ENCODE measurements at places on chromosomes 2 and 18.
A peak's percentile ranks its signal among the peaks of the same experiment; 100 is the strongest.

- no peak for DNase-seq
Measured at GRCh38 chr2:84958135-84959059, 12.6 kb upstream of the KCMF1 start.

DNA sequence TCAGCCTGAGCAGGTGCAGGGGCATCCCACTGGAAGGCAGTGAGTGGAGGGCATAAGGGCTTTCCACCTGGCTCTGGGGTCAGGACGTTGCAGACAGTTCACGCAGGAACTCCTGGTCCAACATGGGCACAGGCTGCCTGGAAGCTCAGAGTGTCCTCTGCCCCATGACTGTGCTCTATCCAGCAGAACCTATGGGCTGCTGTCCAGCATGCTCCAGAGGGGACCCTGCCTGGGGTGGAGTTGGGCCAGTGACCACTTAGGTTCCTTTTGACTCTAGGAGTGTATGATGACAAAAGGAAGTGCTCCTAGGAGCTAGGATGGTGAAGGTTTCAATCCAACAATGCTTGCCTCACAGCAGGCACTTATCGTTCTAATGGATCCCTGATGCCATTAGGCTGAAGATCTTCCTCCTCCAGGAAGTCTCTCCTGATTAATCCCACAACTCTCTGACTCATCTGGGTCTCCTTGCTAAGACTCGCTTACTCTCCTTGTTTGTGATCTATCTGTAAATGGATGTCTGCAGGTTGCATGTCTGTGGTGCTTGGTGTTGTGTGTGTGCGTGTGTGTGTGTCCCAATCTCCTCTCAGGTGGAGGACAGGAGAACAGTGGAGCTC is 224.0 kb downstream of the CELF4 start:
- no peak for DNase-seq

DNA sequence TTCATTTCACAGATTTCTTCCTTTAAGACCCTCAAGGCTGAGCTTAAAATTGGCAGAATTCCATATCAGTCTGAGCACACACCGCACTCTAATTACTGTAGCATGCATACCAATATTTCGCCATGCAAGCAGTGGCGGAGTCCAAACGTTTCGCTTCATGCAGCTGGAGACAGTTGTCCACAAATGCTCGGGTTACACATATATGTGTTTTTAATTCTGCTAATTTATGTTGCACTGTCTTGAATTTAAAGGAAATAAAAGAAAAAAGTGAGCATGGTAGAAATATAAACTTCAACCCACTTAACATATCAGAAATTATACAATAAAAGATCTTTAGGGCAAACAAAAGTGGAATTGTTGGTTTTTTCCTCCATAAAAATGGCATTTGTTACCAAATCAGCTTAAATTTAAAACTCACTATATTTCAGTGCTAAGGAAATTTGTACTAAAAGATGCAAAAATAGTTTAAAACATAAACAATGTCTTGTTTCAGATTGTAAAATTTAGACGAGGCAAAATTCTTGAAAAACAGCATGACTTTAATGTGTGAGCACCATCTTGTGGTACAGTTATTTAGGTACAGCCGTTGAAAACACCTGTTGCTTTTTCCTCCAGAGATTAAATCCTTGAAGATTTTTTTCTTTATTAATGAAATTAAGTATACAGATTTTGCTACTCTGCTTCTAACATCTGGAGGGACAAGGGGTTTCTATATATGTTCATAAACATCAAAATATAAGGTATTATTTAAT is 24.1 kb upstream of the KANSL1L start:
- peak; percentile 38 for DNase-seq

GRCh38 chr18:3654442-3655253 is 204.7 kb downstream of the TGIF1 start:
- no peak for DNase-seq

DNA sequence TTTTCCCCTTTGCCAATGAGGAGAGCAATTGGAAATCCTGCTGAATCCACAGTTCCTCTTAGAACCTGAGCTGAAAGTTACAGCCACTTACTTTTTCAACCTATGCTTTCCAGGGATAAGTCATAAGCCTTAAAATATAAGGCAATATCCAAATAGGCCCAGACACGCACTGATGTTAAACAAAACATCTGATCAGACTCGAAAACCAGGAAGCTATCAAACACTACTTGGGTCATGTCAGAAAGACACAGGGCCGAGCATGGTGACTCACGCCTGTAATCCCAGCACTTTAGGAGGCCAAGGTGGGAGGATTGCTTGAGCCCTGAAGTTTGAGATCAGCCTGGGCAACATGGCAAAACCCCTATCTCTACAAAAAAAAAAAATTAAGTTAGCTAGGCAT is 192.1 kb downstream of the SP3 start:
- no peak for DNase-seq

GRCh38 chr2:110948027-110948674 is 172.6 kb upstream of the BCL2L11 start:
- no peak for DNase-seq

DNA sequence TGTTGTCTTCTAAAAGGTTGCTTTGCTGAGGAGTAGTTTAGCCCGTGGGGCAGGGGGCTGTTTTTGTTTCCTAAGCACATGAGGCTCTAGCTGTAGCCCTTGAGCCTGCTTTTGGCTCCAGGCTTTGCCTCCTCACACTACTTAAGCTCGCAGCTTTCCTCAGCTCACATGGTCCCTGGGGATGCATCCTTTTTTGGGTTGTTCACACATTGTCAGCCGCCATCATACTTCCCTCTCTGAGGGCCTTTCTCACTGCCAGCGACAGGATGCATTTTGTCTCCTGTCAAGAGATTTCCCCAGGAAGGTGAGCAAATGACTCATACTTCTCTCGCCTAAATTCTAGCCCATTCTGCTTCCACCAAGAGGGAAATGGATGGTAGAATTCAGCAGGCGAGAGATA is 279.5 kb upstream of the PKDCC start:
- no peak for DNase-seq

- no peak for DNase-seq
Measured at GRCh38 chr2:200296118-200296517, 10.4 kb upstream of the SPATS2L start.

DNA sequence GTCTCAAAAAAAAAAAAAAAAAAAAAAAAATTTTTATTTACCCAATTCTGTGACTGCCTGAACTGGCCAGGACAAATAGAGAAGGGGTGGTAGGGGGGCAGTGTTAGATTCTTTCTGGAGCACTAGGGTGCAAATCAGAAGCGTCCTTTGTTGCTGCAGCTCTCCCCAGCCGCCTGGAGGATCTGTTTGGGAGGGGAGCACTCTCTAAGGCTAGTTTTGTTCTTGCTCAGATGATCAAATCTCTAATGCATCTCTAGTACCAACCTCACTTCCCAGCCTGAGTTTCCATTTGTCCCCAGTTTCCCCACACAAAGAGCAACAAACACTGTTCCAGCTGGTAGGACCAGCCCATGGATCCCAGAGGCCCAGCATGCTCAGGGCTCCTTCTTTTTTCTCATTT is 83.0 kb downstream of the GBX2 start:
- DNase-seq = no peak

DNA sequence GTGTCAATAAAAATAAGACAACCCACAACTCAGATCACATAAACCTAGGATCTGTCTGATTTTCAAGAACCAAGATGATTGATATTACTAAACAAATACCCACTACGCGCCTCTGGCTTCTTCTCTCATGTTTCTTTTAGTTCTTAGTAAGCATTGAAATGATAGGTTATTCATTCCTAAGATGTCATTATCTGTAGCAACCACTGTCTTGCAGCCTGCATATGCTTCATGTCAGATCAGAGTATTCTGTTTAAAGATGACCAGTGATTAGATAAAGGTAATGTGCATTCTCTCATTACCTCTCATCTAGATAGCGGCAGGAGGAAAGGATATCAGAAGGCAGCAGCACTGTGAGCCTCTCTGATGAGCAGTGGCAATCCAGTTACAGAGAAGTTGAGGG is 112.9 kb downstream of the SLC8A1 start:
- no peak for DNase-seq

DNA sequence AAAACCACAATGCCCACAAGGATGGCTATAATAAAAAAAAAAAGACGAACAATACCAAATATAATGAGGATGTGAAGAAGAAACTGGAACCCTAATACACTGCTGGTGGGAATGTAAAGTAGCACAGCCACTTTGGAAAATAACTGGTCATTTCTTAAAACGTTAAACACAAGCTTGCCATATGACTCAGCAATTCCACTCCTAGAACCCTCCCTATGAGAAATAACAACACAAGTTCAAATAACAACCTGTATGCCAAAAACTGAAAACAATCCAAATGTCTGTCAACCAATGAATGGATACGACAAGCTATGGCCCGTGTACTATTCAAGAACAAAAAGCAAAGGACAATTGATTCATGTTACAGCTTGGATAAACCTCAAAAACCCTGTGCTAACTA is 7.0 kb upstream of the ALPK2 start:
- no peak for DNase-seq

DNA sequence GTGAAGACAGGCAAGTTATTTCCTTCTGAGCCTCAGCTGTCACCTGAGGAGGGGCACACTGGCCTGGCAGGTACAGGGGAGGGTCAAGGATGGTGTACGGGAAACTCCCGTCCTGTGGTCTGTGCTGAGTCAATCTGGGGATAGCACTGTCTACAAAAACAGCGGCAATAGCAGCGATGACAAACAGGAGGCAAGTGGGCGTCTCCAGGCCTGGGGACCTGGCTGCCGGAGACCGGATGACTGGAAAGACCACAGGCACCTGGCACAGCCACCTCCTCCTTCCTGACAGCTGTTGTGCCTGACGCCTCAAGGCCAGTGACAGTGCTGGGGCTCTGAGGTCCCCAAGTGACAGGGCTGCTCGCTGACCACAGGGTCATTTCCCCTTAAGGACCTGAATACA is 202.1 kb upstream of the HS6ST1 start:
- DNase-seq = no peak

- DNase-seq = no peak
Measured at GRCh38 chr18:2555895-2556294, 15.4 kb downstream of the METTL4 start.

DNA sequence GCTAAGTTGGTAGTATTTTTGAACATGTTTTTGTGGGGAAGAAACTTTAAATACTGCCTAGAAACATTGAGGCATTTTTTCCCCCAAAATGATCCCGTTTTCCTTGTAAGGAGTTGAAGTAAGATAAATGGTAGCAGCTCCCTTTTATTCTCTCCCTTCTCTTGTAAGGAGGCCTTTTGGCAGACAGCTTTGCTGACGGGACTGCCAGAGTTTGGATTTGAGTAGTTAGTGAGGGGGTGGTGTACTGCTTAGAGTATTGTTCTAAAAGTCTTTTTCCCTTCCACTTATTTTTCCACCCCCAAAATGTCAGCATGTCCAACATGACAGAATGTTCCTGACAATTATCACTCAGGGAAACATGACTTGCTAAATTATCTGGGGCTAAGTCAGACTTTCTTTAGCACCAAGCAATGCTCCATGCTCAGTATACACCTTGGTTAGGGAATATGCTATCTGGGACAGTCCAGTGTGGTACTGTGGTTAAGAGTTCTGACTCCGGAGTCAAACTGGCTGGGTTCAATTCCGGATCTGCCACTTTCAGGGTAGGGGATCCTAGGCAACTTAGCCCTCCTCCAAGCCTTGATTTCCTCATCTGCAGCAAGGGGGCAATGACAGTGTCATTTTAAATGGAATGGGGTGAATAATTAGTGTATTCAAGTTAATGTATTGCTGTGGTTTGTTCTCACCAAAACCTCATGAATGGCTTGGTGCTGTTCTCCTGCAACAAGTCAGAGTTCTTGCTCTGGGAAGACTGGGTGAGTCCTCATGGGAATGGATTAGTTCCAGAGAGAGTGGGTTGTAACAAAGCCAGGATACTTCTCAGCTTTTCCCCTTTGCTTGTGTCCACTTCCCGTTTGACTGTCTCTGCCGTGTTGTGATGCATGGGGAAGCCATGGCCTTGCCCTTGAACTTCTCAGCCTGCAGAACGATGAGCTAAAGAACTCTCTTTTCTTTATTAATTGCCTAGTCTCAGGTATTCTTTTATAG is 116.2 kb downstream of the TANC1 start:
- DNase-seq = no peak

DNA sequence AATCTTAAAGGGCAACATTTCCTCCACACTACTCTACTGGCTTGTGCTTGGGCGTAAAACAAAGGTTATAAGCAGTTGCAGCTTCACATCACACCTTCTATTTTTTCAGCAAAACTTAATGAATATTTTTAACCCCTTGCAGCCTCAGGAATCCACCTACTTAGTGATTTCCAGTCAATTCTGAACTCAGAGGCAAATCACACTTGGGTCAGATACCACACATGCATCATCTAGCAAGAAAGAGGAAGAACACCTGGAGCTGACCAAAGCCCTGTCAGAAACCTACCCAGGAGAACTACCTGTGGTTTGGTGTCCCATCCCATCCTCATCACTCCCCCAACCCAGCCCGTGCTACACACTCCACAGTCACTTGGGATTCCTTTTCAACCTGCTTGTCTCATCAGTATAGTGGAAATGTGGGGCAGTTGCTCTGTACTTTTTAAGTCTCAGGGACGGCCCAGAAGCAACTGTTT is 25.5 kb downstream of the PIAS2 start:
- no peak for DNase-seq

- DNase-seq = no peak
Measured at GRCh38 chr18:60654298-60654697, 281.7 kb upstream of the MC4R start.

DNA sequence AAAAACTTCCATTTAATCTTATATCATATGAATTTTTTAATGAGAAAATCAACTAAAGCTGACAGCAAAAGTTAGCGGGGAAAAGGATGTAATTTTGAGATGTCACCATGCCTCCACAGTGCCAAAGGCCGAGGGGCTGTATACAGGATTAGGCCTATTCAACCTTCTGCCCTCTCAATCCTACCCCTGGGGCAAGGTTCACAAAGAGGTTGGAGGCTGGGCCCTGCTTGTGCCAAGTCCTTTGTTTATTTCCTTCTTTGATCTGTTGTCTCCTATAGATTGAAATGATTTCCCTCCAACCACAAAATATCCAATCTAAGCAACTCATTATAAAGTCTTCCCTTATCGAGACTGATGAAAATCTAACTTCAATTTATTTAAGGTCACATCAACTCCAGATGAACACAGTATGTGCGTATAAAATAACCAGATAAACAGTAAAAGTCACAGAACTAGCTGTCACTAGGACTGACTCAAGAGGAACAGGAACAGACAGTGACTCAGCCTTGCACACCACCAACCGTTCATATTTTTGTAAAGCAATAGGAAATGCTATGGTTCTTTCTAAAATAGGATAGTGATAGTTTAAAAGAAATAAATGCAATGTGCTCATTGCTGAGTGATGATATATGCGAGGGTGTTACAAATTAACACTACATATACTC is 95.8 kb downstream of the SLC25A12 start:
- no peak for DNase-seq

GRCh38 chr18:35711227-35711626 is 129.7 kb downstream of the GALNT1 start:
- no peak for DNase-seq

DNA sequence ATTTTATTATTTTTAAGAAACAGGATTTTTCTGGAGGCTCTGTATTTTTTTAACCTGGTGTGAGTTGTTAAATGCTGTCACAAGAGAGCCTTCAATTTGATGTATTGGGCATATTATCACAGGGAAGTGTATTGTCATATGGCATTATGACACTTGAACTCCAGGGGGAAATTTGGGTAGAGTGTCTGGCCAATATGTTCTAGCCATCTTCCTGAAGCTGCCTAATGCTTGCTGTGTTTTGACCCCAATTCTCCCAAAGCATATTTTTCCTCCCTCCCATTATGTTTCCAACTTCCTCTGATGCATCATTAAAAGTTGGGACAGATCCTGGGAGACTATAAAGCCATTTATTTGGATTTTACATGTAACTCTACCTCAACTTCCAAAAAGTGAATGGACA is 214.1 kb upstream of the SESTD1 start:
- no peak for DNase-seq

- no peak for DNase-seq
Measured at GRCh38 chr2:183214680-183215079, 90.4 kb downstream of the NUP35 start.
